ENCODE measurements at places on chromosomes 3 and 15.

DNA sequence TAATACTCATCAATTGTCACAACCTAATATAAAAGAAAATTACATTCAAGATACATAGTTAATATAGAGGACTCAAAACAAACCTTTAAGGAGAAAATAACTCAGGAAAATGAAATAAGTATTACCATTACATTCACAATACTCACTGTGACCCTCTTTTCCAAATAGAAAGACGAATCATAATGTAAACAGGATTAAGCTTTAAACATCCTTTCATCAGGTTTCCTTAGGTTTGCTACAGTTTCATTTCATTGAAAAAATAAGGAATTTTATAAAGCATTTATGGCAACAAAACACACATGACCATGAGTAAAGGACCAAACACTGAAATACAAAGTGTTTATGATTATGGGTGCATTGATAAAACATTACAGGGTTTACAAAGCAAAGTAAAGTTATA, 162.7 kb downstream of the ALCAM start:
- no peak for DNase-seq

DNA sequence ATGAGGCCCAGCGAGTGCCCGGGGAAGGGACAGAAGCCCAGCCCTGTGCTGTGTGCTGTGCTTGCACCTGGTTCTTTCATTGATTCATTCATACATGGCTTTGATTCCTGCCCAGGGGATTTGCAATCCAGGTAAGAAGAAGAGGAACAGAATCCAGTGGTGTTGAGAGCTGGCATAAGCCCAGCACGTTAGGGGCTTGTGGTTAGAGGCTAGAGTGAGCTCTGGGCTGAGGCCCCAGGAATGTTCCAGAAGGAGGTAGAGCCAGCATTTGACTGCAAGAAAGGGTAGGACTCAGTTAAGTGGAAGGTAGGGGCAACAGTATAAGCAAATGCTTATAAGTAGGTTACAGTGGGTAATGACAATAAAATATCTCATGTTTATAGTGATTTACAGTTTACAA, 2.3 kb downstream of the VWA5B2 start:
- no peak for DNase-seq

GRCh38 chr15:77457905-77458265, 37.2 kb downstream of the HMG20A start:
- DNase-seq = peak; percentile 29

DNA sequence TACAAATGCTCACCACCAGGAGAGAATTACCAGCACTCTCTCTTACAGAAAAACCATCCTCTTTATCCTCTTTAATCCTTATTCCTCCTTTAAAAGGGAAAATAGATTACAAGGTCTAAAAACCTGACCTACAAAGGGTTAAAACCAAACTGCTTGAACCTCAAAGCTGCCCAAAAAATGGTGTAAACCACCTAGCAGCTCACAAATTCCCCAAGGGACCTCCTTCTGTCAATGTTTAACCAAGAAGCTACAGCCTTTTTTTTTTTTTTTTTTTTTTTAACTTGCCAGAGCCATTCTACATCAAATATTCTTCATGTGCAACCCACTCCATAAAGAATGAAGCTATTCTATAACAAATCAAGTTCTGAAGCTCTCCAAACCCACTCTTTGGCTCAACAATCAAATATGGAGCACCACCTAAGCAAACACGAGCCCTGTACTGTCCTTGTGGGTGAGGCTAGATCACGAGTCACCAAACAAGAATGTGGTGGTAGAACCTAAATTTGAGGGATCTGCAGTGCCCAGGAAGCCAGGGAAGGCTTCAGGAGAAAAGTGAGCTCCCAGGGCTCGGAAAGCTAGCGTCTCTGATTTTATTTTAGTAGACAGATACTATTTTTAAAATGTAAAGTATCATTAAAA, 20.1 kb downstream of the OSBPL10 start:
- DNase-seq = peak; percentile 59

DNA sequence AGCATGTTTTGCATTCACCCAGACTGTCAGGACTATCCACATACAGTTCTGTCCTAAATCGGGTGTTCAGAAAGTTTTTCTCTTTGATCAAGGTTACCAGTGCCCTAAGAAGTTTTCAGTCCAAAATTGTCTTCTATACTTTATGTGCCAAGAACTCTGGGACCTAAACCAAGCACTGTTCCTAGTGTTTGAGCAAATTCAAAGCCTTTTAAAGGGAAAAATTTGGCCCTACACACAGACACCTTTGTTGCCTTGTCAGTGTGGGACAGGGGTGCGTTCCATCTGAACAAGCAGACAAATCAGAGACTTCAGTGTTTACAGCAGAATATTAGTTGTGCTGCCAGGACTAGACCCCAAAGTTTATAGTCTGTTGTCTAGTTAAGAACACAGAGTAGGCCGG, 50.6 kb downstream of the DGKG start:
- no peak for DNase-seq

- DNase-seq = no peak
Observed at GRCh38 chr15:63192619-63193206, 3.3 kb downstream of the RAB8B start.

GRCh38 chr3:156670652-156671051, 3.7 kb upstream of the TIPARP start:
- no peak for DNase-seq

- DNase-seq = peak; percentile 22
Observed at GRCh38 chr15:79994615-79995014, 23.6 kb upstream of the BCL2A1 start.

DNA sequence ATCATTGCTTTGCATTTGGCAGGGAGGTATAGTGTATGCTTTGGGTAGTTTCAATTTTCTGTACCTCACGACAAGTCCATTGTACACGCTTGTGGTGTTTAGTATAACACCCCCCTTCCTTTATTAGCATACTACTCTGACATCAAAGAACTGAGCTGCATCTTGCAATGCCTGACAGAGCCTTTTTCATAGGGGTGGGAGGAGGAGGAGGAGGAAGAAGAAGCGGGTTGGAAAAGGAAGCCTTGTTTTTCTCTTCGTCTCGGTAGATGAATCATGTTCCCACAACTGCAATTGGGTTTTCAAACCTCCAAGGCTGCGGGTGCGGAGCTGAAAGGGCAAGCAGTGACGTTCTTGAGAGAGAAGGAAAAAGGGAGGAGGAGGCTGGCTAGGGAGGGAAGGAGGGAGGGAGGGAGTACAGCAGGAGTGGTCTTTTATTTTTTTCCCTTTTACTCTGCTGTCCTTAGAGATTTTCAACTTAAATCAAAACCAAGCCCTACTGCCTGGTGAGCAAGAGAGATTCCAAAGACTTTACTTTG, 175.7 kb downstream of the KLHL25 start:
- peak; percentile 89 for DNase-seq

GRCh38 chr3:33482111-33482521, 41.9 kb upstream of the UBP1 start:
- peak; percentile 38 for DNase-seq

DNA sequence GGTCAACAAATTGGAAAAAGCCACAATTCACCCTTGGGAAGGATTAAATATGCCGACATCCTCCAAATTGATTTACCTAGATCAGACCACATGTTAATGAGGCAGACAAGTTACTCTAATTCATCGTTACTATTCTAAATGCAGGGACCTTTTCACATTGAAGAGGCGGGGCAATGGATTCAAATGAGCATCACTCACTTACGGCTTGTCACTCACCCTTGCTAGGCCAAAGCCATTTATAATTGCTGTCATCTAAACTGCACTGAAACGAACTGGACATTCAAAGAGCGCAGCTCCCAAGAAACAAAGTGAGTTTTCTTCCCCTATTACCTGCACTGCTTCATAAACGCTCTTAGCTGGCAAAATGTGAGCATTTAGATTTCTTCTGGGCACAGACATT, 313.9 kb downstream of the WDR72 start:
- DNase-seq = no peak

- peak; percentile 90 for DNase-seq
Observed at GRCh38 chr3:129663045-129663446, 56.6 kb upstream of the PLXND1 start.

GRCh38 chr15:47975427-47975826, 145.4 kb upstream of the SLC24A5 start:
- no peak for DNase-seq

DNA sequence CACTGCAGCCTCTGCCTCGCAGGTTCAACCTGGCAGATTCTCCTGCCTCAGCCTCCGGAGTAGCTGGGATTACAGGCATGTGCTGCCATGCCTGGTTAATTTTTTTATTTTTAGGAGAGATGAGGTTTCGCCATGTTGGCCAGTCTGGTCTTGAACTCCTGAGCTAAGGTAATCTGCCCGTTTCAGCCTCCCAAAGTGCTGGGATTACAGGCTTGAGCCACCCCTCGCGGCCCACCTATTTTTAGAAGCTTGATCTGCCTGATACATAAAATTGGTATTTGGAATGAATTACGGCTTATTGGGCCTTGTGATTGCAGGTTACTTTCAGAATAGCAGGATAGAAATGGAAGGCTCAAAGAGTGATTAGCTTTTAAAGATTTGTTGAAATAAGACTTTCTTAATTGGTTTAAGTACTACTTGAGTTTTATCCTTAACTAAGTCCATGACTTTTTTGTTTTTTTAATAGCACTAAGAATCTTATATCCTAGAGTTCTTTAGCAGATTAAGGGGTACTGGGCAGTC, 25.0 kb downstream of the GMPS start:
- no peak for DNase-seq

GRCh38 chr3:17489139-17489538, 253.3 kb downstream of the TBC1D5 start:
- peak; percentile 40 for DNase-seq

GRCh38 chr3:43959498-43960447, 269.0 kb downstream of the ABHD5 start:
- DNase-seq = no peak

DNA sequence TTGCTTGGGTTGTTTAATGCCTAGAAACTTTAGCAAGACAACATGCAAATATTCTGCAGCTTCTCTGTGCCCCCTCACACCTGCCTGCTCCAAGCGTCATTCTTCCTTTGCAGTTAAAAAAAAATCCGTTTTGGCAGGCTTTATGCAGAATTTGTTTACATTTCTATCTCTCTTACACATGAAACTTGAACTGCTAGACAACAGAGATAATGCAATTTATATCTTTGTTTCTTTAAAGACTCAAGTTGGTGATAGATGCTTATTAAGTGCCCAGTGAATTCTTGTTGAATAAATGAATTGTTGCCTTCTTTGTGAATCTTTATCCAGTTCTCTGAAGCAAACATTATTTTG, 53.2 kb downstream of the CHST2 start:
- no peak for DNase-seq

DNA sequence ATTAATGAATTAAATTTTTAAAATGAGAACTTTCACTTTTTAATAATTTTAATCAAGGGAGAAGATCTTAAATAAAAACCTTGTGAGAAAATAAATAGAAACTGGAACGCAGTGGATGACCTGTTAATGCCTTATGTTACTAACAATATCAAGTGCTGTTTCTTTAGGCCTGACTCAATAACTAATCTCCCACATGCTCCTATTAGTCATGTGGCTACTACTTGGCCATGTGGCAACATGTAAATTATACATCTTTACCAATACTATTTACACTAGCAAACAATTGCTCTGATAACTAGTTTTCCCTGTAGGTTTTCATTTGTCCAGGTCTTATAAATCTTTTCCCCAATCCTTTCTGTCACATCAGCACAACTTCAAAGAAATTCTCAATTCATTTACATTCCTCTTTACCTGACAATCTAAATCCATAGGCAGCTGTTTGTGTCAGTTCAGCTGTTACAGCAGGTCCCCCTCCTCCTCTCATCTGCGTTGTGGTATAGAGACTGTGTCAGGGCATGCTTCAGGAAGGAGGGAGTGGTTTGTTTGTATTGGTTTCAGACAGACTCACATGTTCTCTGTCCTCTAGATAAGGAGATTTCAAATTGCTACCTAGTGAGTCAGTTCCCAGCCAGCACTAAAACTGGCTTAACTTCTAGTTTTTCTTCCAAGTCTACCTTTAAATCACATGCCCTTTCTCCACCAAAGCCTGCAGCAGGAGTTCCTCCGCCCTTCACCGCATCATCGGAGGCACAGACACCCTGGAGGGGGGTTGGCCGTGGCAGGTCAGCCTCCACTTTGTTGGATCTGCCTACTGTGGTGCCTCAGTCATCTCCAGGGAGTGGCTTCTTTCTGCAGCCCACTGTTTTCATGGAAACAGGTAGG, 11.3 kb upstream of the C3orf52 start:
- DNase-seq = peak; percentile 97

DNA sequence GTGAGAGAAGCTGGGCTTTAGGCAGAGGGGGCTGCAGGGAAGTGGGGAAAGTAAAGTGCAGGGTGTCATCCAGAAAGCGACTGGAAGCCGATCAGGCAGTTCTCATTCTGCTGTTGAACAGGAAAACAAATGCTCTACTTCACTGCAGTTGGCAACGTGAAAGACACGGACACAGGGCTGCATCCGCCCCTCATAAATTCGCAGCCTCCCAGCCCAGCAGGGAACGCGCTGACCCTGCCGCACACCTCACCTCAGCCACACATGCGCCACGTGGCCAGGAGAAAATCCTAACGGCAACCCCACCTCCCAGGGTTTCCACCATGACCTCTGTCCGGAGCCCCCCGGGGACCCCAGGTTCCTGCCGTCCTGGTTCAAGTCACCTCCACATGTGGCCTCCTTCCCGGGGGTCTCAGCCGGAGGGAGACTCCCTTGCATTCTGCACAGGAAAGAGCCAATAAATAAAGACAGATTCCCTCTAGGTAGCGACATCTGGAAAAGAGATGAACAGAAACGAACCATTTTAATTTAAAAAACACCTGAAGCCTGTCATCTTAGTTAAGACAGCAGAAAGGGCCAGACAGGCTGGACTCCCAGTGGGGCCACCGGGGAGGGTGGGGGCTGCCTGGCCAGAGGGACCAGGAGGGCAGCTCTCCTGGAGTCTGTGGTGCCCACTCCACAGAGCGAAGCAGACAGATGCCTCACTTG, 118.7 kb downstream of the TMEM266 start:
- DNase-seq = no peak

DNA sequence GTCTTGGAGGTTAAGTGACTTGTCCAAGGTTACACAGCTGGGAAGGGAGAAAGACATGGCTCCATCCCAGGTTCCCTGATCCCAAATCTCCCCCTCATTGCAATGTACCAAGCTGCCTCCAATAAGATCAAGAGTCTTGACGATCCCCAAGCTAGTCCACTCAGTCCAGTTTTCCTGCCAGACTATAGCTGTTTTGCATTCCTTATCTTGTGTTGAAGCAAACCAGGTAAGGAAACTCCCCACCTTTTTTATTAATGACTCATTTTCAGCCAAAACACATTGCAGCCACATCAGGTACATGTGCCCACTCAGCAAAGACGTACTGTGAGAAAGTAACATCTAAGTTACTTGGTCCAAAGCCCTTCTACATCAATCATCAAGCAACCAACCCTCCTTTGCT, 41.9 kb downstream of the LIPC start:
- DNase-seq = peak; percentile 90

DNA sequence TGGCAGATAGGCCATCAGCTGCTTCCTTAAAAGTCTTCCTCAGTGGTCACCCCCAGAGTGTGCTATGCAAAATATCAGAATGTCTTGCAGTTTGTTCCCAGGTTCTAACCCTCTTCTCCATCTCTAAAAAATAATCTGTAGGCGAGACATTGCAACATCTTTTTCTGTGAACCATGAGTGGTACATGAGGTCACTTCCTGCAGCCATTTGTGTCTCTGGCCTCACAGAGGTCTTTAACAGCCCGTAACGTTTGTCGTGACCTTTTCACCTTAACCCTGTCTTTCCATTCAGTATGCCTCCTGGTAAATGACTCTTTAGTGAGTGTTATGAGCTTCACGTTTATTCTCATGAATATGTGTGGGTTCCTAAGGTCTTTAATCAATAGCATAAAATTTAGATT, 145.4 kb downstream of the KLHL25 start:
- DNase-seq = peak; percentile 40
